Muscle of leg (tissue), 16 donors: ENCODE measurements at places on chromosomes 5 and 9. TPM values are rescaled to one million over a fixed set of nuclear protein-coding genes. Genes with fewer than 3 reads are reported as not detected.

- DNase-seq = peak; percentile 43
These were observed 47.5 kb downstream of the NLN start for GRCh38 chr5:65769539-65769938.

DNA sequence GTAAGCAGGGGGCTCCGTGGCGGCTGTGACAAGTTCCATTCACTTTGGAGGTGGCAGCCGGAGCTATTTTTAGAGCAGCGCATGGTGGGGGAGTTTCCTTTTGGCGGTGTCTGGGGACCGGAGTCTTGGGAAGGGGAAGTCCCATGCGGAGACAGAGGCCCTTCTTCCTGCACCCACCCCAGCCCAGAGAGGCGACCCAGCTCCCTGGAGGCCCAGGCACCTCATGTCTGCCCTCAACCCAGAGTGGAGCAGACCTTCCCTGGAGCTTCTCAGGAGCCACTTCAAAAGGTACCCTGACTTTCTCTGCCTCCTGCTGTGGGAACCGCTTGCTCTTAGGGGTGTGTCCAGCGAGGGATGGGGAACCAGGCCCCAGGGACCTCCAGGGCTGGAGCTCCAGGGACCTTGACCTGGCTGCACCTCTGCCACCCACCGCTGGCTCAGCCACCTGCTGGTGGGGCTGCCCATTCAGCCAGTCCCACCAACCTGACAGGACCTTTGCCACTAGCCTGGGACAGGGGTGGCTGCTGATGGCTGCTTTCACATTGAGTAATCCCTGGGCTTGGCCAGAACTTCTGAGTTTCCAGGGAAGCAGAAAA is 34.1 kb downstream of the NEK6 start:
- peak; percentile 63 for DNase-seq

- DNase-seq = no peak
These were observed 230.0 kb upstream of the RGMB start for GRCh38 chr5:98543490-98543889.

- DNase-seq = no peak
These were observed 4.5 kb upstream of the HSDL2 start for GRCh38 chr9:112375361-112375760.

GRCh38 chr9:72509635-72510034 is 11.8 kb upstream of the TMC1 start:
- no peak for DNase-seq

GRCh38 chr5:3265131-3265885 is 330.3 kb upstream of the IRX1 start:
- DNase-seq = no peak

- peak; percentile 84 for DNase-seq
These were observed 33.1 kb downstream of the ATP6V0E1 start for GRCh38 chr5:173016598-173017046.

GRCh38 chr5:31995714-31996113 is 178.4 kb downstream of the GOLPH3 start:
- DNase-seq = no peak

DNA sequence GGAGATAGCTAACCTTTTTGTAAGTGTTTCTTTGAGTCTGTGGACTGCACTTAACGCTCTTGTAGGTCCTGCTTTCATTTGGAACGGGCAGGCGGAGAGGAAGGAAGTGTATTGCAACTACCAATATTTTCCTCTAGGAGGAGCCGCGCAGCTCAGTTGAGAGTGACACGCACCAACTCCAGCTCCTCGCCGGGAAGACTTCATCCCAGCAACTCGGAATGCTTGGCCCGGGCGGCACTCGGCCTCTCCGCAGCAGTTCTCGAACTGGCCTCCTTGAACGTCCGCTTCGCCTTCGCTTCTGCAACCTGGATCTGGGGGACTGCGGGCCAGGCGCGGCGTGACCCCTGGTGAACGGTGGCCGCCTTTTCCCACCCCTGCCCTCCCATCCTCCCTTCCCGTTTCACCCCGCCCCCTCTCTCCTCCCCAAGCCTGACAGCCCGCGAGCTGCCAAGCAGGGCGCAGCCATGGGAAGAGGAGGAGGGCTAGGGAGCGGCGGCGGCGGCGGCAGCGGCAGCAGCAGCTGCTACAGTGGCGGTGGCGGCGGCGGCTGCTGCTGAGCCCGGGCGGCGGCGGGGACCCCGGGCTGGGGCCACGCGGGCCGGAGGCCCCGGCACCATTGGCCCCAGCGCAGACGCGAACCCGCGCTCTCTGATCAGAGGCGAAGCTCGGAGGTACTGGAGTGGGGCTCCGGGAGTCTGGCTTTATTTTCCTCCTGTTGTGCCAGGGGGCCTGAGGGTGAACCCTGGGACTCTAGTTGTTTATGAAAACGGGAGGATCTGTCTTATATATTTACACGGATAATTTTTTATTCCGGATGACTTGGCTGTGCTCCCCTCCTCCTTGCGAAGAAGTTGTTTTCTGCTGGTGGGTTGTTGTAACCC is at the start of gene GHR:
Gene GHR, plus strand, starts transcription at position 155 of the 881 bp plus-strand sequence. CDS start 142,436 bp downstream, outside the sequence.
- DNase-seq = peak; percentile 96

DNA sequence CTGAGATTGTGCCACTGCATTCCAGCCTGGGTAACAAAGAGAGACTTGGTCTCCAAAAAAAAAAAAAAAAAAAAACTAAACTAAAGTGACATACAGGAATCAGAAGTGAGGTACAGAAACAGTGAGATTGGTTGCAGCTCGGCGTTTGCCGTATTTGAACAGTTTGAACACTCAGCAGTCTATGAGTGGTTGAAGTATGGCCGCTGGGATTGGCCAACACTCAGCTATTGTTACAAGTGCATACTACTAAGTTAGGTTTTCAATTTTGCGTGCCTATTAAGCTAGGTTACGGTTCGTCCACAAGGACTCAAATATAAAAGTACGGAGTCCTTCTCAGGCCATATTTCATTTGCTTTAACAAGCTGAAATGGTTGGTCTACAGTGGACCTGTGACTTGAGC is 3.3 kb upstream of the TSC1 start:
- DNase-seq = no peak

DNA sequence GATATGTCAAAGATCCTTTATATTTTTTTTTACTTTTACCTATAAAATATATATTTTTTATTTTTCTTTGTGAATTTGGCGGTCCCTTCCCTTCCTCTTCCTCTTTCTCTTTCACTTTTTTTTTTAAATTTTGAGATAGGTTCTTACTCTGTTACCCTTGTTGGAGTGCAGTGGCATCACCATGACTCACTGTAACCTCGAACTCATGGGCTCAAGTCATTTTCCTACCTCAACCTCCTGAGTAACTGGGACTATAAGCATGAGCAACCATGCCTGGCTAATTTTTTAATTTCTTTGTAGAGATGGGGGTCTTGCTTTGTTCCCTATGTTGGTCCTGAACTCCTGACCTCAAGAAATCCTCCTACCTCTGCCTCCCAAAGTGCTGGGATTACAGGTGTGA is 258.0 kb upstream of the CLINT1 start:
- no peak for DNase-seq

DNA sequence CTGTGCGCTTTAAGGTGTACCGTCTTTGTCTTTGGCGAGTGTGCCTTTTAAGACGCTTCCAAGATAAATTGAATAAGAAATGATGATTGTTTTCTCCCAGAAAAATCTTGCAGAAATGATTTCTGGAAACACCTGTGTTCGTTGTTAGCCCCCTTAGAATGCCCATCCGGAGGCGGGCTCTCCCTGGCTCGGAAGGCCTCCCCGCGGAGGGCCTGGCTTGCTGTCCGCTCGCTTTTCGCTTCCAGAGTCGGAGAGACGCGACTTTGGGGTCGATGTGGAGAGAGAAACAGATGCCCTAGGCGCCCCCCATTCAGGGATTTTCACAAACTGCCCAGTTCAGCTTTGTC is 23.9 kb downstream of the LECT2 start:
- DNase-seq = no peak

- DNase-seq = peak; percentile 88
These were observed 293.8 kb downstream of the CWC27 start for GRCh38 chr5:65062469-65063083.

Gene PTGES
- 7.9 TPM for total RNA-seq

Gene PLPP7
- 52.4 TPM for total RNA-seq

Gene OR1J1
- not detected for total RNA-seq

Gene RAB3C
- total RNA-seq = 0.13 TPM

Gene SPATA31D4
- not detected for total RNA-seq

Gene SLC46A2
- total RNA-seq = 0.04 TPM

Gene EXD3
- 9.0 TPM for total RNA-seq

Gene IRGM
- total RNA-seq = not detected

Gene OR1Q1
- total RNA-seq = not detected

Gene FAM153A
- total RNA-seq = 0.31 TPM

Gene C6
- 0.18 TPM for total RNA-seq
